HAP-1 (cell line): ENCODE measurements at places on chromosomes 4 and X.

- DNase-seq, result no peak
Observed at GRCh38 chr4:25696409-25696808, 40.8 kb downstream of the SLC34A2 start.

GRCh38 chrX:27964432-27964831 is 16.8 kb downstream of the DCAF8L1 start:
- DNase-seq, result no peak

- no peak for DNase-seq
Observed at GRCh38 chr4:97396097-97396496, 747.2 kb downstream of the STPG2 start.

- DNase-seq, result no peak
Observed at GRCh38 chrX:153882086-153882498, 3.9 kb downstream of the L1CAM start.

DNA sequence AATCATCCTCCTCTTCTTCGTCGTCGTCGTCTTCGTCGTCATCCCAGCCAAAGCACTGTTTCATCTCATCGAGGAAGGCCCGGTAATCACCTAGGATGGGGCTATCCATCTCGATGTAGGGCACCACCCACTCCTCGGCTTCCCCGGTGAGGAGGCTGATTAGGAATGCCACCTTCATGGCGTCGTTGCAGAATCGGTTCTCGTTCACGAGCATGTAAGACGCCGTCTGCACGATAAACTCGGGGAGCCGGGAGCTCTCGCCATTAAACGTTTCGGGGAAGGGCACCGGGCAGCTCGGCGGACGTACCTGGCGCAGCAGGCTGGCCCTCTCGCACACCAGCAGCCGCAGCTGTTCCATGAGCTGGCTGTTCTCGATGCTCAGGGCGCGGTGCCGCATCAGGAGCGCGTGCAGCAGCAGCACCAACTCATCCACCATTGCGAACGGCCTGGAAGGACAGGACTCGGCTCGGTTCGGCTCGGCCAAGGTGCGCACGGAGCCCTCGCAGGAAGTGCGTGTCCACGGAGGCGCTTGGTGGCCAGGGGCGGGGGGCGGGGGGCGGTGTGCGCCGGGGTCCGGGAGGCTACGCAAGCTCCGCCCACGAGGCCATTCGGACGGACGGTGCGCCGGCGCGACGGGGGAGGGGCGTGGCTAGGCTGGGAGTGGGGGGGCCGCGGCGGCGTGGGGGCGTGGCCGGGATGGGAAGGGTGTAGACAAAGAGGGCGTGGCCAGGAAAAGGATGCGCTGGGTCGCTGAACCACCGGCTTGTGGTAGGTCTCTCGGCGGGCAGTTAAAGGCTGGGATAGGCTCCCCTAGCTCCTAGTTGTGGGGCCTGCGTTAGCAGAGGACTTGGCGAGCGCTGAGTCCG is at the start of gene LDOC1:
LDOC1 (minus strand) TSS at position 544 of the 866 bp plus-strand sequence; CDS start at position 436, 108 bp downstream.
- DNase-seq, result peak; percentile 78

DNA sequence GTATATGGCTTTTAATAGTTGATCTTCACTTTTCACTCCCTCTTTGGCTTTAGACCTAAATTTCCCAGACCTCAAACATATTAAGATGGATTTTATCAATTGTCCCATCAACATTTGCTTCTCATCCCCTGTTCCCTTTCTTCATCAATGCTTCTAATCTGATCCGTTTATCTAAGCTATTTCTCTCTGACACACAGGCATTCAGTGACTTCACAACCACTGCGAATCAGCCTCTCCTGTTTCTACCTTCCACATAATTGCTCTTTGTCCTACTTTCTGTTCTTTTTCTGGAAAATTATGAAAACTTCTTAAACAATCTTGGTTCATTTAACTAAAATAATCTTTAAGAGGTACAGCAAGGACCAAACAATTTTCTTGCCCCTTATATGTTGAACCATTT is 115.2 kb downstream of the GLRA3 start:
- DNase-seq, result peak; percentile 13

DNA sequence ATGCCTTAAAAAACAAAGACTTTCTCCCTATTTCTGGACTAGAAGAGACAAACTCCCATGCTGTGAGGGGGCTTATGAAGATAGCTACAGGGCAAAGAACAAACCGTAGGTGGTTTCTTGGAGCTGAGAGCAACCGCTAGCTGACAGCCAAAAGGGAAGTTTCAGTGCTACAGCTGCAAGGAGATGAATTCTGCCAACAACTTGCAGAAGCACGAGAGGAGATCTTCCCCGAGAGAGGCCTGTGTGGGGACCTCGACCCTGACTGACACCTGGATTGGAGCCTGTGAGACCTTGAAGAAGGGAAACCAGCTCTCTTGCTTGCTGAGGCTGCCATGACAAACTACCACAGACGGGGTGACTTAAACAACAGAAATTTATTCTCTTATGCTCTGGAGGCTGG is 183.8 kb upstream of the VCX3A start:
- no peak for DNase-seq

GRCh38 chrX:130184857-130185256 is 13.1 kb downstream of the RAB33A start:
- no peak for DNase-seq

DNA sequence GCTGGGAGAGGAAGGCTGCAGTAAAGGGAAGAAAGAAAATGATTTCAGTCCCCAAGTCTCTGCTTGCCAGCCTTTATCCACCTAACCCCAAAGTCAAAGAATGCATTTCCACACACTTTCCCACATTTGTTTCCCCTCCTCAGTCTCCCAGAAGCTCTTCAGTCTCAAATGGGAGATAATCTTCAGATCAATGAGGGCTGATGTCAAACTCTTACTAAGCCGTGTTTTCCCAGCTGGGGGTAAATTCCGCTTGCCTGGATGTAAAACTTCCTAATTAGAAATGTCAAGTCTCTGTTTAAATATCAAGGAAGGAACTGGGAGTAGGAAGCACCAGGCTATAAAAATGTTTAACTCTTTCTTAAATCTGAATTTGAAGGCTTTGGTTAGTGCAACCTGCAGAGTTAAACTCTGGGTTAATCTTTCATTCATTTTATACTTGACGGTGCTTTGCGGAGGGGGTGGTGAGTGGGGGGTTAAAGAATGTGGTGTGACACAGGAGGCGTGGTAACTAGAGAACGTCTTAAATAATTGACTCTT is 601.4 kb upstream of the ACTRT1 start:
- DNase-seq, result no peak

DNA sequence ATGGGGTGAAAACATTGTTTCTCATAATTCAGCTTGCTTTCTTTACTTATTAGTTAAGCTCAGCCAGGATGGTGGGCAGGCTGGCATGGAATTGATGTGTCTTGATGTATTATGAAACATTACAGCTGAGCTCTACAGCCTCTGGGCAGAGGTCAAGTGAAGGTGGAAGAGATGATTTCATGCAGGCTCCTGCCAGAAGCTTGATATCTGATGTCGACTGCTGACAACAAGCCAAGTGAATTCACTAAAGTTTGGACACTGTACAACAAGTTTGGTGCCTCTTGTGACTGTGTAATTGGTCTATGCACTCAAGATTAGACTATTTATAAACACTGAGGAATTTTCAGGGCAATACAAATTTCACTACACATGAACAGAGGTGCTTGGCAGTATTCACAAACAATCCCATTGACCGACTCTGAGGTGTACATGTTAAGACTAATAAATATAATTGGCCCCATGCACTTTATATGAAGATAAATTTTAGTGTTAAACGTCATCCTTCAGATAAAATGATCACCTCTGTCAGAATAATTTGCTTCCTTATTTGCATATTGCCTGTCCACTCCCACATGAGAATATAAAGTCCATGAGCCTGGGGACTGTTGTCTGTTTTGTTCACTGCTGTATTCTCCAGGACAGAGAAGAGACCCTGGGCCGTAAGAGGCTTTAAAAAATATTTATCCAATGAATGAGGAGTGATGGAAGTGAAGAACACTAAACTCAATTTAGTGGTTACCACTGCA is 612.2 kb downstream of the IQCM start:
- DNase-seq, result no peak

DNA sequence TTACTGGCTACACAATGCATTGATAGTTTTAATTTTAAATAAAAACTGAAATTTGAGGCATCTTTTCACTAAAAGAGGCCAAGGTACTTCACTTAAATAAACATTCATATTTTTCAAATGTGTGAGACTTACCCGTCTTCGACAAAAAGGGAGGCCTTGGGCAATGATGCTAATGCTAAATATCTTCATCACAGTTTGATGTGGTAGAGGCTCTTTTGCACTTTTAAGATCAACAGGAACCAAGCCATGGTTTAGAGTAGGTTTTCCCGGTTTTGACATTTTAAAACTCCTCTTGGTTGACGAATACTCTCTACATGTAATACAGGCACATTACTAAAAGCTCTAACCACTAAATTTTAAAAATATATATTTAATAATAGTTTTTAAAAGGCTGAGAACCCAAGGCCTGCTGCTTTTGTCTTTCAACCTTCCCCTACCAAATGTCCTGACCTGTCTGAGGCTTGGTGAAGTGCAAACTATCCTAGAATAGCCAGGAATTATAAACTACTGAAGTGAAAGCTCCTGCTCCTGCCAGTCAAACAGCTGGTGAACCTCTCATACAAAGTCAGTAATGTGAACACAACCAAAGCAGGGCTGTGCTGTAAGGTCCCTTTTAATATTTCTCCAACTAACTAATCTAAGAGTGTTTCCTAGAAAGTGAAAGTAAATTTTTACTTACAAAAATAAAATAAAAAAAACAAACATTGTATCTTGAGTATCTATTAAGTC is 153.7 kb downstream of the FBXW7 start:
- DNase-seq, result no peak

- no peak for DNase-seq
Observed at GRCh38 chrX:141662781-141663180, 35.8 kb downstream of the SPANXD start.

DNA sequence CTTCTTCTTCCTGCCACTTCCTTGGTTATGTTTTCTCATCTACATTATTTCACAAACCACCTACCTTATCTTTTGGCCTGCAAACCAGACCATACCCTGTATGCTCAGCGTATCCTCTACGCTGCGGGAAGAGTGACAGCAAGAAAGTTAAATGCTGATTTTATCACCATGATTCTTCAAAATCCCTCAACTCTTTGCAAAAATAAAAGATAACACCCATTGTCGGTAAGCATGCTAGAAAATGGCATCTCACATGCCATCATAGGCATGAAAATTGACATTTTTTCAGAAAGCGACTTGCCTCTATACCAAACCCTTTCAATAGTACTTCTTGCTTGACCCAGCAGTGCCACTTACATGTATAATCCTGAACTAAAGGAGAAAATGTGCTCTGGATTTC is 102.0 kb downstream of the HPGD start:
- no peak for DNase-seq

DNA sequence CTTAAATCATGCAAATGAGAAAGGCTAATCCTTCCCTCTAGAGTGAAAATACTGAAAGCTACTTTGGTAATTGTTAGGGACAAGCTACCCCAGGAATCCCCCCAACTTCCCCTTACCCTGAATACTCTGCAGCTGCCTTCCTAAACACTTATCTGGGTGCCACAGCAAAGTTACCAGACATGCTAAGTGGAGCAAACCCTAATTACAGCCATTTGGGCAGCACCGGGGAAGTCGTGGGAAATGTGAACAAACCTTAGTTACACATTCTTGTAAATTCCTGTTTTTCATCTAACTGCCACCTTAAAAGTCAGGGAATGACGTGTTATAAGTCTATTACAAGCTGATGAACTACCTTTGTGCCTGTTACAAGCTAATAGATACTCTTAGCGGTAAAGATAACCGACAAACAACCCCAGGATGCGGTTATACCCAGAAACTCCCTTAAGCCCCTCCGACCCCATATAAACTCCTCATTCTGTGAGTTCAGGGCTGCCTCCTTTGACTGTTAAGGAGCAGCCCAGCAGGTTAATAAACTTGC is 66.0 kb upstream of the PLAC8 start:
- DNase-seq, result no peak

- DNase-seq, result no peak
Observed at GRCh38 chr4:108730579-108730978, 32.3 kb downstream of the ETNPPL start.

DNA sequence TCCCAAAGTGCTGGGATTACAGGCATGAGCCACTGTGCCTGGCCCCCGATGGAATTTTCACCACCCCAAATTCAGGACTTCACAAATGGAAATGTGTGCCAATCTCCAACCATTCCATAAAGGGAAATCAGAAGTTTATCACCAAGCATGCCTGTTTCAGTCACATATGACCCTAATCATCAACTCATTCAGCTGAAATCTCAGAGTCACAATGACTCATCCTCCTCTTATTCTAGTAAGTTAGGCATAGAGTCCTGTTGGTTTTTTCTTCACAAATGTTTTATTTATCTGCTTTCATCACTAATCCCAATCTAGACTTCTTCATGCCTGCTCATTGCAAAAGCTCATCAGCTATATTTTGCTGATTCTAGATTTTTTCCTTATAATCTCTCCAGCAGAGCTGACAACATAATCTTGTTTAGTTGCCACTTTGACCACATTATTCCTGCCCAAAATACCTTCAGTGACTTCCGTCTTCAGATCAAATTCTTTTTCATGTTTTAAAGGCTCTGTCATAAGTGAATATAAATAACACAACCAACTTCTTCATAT is 83.3 kb downstream of the SLC7A11 start:
- DNase-seq, result no peak

DNA sequence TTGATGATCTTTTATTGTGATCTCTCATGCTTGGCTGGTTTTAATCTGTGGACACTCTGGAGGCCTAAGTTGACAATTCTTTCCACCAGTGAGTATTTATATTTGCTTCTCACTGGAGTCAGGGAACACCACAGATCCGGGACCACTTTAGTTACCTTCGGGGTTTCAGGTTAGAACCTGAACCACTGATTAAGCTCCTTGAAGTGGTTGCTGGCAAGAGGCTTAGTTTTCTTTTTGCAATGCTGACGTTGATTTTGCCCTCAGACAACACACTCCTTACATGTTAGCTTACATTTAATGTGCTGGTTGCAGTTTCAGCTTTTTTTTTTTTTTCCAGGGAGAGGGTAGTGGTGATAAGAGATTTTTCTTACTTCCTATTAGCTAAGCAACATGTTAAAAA is 10.5 kb upstream of the ZNF330 start:
- DNase-seq, result no peak

GRCh38 chr4:156971676-156972378 is at the start of gene PDGFC:
TSS of gene PDGFC (minus strand) at chr4:156971799. CDS start at chr4:156970903, 896 bp downstream.
- DNase-seq, result peak; percentile 78

DNA sequence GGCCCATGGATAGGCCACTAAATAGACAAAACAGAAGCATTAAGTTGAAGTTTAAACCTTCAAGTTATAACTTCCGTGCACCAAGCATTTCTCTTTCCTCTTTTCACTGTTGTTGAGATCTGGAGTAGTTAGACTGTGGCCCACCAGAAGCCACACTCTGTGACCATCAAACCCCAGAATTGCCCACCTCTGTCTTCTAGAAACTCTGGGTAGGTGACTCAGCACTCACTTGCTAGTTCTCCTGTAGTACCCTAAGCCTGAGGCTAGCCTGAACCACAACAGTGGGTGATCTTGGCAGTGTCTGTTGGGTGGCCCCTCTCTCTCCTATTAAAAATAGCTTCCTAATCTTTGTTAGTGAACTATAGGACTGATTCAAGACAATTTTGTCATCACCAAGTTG is 24.6 kb upstream of the CD40LG start:
- DNase-seq, result no peak

DNA sequence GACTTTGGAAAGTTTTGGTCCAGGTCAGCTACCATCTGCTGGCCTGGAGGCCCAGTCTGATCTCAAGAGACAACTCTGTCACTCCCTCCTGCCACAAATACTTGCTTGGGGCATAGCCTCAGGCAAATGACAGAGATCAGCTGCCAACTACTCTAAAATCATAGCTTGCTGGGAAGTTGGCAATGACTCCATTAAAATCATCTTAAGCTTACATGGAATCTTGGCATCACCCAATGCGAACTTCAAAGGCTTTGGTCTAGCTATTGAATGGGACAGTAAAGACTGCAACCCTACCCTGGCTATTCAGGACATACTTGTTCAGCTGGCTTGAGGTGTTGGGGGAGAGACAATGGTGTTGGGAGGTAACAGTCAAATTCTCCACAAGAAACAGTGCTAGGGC is 7.0 kb upstream of the USO1 start:
- DNase-seq, result no peak
